ENCODE measurements at places on chromosomes 12 and 14.
A peak's percentile ranks its signal among the peaks of the same experiment; 100 is the strongest.

DNA sequence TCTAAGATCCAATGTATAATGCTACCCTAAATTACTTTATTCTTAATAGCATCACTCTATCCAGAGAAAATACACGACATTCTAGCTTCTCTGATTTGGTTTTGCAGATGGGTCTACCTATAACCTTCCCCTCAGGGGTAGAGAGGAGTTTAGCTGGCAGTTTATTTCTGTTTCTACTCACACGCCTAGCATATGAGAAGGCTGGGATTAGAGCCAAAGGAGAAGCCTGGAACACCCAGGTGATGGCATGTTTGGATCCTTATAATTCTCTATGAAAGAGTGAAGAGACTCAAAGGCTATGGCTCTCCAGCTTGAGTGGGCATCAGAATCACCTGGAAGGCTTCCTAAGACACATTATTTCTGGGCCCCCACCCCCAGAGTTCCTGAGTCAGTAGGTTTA, 131.3 kb downstream of the IGF1 start:
- no peaks in the 10 kb centered on the region for H3K36me3 ChIP-seq
- no peak overlapping the region for H3K27ac ChIP-seq
- H3K4me1 ChIP-seq: no peaks in the 10 kb centered on the region
- H3K4me3 ChIP-seq: no peak overlapping the region
- peaks cover 2% of the 10 kb centered on the region for H3K27me3 ChIP-seq

- H3K27ac ChIP-seq: no peak overlapping the region
- DNase-seq: no peak
- no peaks in the 10 kb centered on the region for H3K4me1 ChIP-seq
- H3K36me3 ChIP-seq: no peaks in the 10 kb centered on the region
Measured at GRCh38 chr12:60072911-60073310, 477.1 kb downstream of the SLC16A7 start.

DNA sequence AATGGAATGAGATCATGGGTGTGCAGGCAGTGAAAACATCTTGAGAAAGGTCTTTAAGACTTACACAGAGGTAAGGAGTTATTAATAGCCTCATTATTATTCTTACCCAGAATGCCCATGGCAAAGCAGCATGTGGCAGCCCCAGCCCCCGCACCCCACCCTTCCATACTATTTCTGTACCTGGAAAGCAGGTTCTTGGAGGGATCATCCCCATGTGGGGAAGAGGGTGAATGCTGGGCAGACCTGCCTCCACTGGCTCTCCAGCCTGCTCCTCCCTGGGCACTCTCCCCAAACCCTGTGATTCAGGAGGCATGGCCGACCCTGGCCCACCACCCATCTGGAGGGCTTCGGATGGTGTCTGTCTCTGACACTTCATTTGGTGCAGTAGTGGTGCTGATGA, 28.3 kb downstream of the NPC2 start:
- no peak for DNase-seq
- H3K4me3 ChIP-seq: no peak overlapping the region
- H3K27ac ChIP-seq: no peak overlapping the region
- peaks cover 1% of the 10 kb centered on the region for H3K27me3 ChIP-seq

DNA sequence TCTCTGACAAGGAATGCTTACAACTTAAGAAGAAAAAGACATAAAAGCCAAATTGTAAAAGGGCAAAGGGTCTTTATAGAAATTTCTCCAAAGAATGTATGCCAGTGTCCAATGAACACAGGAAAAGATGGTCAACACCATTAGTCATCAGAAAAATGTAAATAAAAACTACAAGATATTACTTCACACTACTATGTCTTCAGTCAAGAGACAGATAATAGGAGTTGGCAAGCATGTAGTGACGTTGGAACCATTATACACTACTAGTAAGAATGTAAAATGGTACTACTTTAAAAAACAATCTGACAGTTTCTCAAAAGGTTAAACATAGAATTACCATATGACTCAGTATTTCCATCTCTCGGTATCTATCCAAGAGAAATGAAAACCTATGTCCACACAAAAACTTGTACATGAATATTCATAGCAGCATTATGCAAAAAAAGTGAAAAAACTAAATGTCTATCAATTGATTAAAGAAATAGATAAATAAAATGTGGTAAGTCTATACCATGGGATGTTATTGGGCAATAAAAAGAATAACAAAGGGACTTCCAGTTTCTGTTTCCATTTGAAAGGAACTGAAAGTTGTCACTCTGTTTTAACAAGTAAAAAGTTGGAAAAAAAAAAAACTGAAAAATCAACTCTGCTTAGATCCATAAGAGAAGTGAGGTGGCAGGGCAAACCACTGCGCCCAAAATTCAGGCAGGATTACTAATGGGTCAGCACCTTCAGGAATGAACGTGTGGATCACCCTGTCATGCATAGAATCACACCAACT, 69.8 kb downstream of the ALG10B start:
- no peaks in the 10 kb centered on the region for H3K4me1 ChIP-seq
- DNase-seq: no peak
- no peak overlapping the region for H3K4me3 ChIP-seq
- H3K27ac ChIP-seq: no peak overlapping the region
- no peaks in the 10 kb centered on the region for H3K36me3 ChIP-seq

- DNase-seq: peak; percentile 53
- peaks cover 13% of the 10 kb centered on the region for H3K27me3 ChIP-seq
- H3K4me1 ChIP-seq: peaks cover 5% of the 10 kb centered on the region
- H3K36me3 ChIP-seq: no peaks in the 10 kb centered on the region
- no peak overlapping the region for H3K27ac ChIP-seq
- H3K4me3 ChIP-seq: peak overlapping the region; percentile 67
Measured at GRCh38 chr12:32390572-32391219, 8.7 kb upstream of the FGD4 start.

Data from activated CD8-positive, alpha-beta T cell treated with anti-CD3 and anti-CD28 coated beads for 36 hours (primary cell).